PC-9 (cell line): ENCODE measurements at places on chromosomes 6 and 20. TPM values are rescaled to one million over a fixed set of nuclear protein-coding genes. Genes with fewer than 3 reads are reported as not detected.

DNA sequence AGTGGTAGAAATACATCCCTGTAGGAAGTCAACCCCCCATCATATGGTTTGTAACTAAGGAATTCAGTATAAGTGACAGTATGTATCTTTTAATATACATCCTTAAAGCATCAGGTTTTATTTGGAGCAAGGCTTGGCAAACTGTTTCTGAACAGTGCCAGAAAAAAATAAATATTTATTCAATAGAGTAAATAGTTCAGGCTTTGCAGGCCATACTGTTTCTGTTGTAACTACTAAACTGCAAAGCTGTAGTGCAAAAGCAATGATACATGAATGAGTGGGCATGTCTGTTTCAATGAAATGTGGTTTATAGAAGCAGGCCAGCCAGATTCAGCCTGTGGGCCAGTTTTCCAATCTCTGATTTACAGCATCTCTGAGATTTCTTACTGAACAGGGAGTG lies 977 bp downstream of the MEI4 start:
- no peak for DNase-seq

DNA sequence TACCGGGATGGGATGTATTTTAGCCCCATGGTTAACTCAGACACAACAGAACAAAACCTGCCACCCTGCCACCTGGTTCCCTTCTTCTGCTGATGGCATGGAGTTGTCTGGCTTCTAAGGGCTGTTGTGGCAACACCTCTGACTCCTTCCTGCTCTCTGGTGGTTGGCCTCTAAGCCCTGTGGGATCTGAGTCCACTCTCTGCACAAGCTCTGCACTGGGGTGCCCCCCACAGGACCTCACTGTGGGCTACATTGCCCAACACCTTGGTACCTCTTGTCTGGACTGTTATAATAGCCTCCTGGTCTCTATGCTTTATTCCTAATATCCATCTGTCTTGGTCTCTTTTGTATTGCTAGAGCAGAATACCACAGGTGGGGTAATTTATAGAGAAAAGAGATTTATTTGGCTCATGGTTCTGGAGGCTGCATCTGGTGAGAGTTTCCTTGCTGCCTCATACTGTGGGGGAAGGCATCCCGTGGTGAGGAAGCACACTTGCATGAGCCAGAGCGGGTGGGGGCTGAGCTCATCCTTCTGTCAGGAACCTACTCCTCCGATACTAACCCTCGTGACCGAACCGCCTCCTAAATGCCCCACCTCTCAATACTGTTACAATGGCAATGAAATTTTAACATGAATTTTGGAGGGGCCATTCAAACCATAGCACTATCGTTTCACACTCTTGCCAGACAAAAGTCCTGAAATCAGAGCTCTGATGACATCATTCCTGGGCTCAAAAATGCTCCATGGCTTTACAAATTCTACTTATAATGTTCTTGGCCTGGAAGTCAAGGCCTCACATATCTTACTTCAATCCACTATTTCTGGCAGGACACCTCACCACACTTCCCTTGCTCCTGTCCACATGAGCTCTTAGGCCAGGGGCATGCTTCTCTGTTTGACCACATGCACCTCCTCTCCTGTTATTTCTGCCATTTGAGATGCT lies 127.2 kb downstream of the PAX1 start:
- no peak for DNase-seq

GRCh38 chr6:72084992-72085569 lies 198.7 kb downstream of the RIMS1 start:
- DNase-seq = no peak

- DNase-seq = no peak
Observed at GRCh38 chr20:8924539-8924938, 144.3 kb upstream of the PLCB4 start.

The PHACTR1 gene
- not detected in 2 replicates for total RNA-seq
